ENCODE measurements at places on chromosomes 3 and 15. TPM values are rescaled to one million over a fixed set of nuclear protein-coding genes. Genes with fewer than 3 reads are reported as not detected.

DNA sequence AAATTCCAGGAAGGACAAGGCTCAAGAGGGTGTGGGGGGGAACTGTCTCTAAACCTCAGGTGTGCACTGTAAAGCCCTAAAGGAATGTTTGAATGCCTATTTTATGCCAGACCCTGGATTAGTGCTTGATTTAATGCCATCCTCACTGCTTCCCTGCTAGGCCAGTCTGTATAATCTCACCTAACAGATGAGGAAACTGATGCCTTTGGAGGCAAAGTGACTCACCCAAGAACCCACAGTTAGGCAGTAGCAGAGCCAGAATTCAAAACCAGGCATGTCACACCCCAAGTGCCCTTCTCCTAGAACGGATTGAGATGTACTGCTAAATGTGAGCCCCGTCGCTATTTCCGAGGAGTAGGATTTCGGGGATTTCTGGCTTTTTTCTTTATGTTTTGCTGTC, 7.8 kb downstream of the CAMK1 start:
- DNase-seq: no peak

DNA sequence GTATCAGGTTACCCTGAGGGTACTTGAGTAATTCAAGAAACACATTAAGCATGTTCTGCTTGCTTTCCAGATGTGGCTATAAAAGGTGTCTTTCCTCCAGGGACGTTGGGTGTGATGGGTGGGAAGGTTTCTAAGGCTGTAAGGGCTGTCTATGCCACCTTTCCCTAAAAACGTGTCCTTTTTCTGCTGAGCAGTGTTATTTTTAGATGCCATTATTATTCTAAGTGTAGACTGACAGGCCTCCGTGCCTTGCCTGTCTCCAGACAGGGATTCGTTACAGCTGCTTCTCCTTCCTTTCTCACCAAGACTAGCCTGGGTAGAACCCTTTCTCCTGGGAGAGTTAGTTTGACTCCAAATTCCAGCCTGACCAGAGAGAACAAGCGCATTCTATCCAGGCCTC, 26.8 kb upstream of the RHO start:
- DNase-seq: no peak

The MTHFS gene
- 12.1 TPM for total RNA-seq

DNA sequence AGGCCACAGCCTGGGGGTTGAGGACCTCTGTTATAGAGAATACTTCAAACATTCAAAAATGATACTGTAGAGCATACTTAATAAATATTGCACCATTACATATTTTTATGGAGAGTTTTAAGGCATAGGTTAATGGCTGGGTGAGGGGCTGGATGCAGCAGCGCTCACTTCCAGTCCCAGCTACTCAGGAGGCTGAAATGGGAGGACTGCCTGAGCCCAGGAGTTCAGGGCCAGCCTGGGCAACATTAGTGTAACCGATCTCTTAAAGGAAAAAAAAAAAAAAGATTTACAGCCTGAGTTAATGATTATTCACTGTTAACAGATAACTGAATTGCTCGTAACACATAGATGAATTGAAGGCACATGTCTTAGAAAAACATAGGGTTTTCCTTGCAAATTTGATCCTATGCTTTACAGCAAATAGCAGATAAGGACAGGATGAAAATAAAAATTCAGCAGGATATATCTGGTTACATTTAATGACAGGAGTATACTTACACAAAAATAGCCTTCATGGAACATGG, 282.9 kb downstream of the TBC1D5 start:
- DNase-seq: no peak

DNA sequence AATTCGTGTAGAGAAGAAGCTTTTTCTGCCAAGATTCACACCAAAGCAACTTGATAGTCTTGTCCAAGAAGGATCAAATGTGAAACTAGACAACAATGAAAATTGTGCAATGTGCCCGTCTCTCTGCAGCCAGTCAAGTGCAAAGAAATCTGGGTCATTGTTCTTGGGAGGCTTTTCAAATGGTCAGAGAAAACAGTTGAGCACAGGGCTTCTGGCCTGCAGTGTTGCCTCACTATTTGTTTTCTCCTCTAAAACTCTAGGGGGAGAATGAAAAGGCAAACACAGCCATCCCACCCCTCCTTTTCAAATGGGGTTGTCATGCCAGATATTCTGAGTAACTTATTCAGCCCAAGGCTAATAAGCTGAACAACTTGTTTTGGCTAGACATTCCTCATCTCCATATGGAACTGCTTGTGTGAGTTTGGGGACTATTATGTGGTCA, 417.6 kb upstream of the CDIN1 start:
- no peak for DNase-seq

The ADGRG7 gene
- not detected for total RNA-seq

GRCh38 chr15:71508081-71508682, 302.2 kb upstream of the NR2E3 start:
- DNase-seq: no peak

- DNase-seq: no peak
Observed at GRCh38 chr3:38519000-38519399, 22.9 kb downstream of the EXOG start.

The ZBTB38 gene
- total RNA-seq: 42.8 TPM

The ISLR gene
- total RNA-seq: 34.2 TPM

DNA sequence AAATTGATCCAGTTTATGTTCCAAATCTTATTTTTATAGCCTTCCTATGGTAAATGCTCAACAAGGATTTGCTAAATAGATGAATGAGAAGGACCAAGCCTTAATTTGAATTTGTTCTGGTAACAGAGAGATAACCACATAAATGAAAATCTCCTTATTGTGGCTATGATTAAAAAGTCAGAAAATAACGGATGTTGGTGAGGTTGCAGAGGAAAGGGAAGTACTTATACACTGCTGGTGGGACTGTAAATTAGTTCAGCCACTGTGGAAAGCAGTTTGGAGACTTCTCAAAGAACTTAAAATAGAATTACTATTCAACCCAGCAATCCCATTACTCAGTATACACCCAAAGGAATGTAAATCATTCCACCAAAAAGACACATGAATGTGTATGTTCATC, 26.2 kb downstream of the AAGAB start:
- DNase-seq: no peak

The REC114 gene
- not detected for total RNA-seq

DNA sequence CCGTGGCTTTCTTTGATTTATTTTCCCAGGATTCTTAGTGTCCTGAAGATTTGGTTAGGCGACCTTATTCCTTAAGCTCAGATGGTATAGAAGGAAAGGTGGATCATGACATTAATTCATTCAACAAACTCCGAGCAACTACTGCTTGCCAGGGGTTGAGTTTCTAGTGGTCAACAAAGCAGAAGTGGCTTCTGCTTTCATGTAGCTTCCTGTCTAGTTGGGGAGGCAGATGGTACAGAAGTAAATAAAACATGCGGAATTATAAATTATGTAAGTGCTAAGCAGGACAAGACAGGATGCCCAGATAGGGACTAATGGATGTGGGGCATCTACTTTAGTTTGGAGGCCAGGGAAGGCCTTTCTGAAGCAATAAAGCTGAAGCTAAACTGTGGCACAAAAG, 15.6 kb downstream of the EEFSEC start:
- DNase-seq: no peak

The WNT5A gene
- total RNA-seq: 9.8 TPM

GRCh38 chr15:74710319-74711094, 14.7 kb upstream of the EDC3 start:
- no peak for DNase-seq

GRCh38 chr3:100125161-100125938, 11.0 kb upstream of the FILIP1L start:
- no peak for DNase-seq

- DNase-seq: peak; percentile 98
Observed at GRCh38 chr3:52770496-52771333, at the start of gene NEK4. Gene NEK4, minus strand, starts transcription at chr3:52770940. Its CDS starts 194 bp downstream, at chr3:52770746.

The ZNF639 gene
- total RNA-seq: 50.4 TPM

DNA sequence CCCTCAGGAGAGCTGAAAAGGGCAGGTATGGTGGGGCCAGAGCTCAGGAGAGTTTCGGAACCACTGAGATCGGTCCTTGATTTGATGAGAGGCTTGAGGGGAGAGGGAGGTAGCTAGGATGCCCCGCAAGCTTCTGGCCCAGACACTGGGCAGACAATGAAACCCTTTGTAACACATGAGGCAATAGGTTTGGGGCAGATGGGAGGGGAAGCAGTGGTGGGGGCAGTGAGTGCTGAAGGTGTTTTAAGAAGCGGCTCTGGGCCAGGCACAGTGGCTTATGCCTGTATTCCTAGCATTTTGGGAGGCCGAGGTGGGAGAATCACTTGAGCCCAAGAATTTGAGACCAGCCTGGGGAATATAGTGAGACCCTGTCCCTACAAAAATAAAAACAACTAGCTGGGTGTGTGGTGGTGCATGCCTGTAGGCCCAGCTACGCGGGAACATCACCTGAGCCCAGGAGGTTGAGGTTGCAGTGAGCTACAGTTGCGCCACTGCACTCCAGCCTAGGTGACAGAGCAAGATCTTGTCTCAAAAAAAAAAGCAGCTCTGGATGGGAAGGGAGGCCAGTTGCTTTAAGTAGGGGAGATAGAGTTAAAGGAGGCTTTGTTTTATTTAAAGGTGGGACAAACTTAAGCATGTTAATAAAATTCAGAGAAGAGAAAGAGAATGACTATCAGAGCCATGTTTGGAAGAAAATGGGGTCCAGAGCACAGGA, 9.6 kb upstream of the SNX22 start:
- no peak for DNase-seq

The GPR62 gene
- total RNA-seq: not detected

- no peak for DNase-seq
Observed at GRCh38 chr3:16504692-16505091, 8.8 kb downstream of the RFTN1 start.

- DNase-seq: no peak
Observed at GRCh38 chr15:67862750-67863441, 23.1 kb upstream of the RNU6-1 start.

GRCh38 chr3:164679245-164679644, 399.1 kb downstream of the SI start:
- no peak for DNase-seq

The HCLS1 gene
- 501 TPM for total RNA-seq

DNA sequence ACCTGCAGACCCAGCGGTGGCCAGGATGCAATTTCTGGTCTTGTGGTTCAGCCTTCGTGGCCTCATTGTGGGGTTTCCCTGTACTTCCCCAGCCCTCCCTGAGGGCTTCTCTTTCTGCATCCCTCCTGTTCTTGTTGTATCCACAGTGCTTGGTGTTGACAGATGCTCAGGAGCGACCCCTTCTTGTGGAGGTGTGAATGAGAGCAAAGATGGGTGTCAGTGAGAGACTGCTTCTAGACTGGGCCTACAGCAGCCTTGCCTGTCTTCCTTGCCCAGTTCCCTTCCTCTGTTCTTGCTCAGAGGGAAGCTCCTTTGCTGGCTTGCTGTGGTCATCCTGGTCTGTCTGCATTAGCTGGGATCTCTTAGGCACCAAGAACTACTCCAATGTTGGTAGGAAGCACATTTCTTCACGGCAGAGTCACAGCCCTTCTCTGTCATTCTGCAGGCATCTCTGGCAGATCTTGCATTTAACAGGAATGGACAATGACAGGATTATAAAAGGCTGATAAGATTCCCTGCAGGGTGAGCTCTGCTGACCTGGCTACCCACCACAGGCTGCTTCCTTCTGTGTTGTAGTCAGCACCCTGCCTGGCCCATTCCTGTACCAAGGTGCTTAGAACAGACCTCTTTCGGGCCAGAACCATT, 317.8 kb upstream of the C2CD4B start:
- DNase-seq: no peak

The SH2D7 gene
- not detected for total RNA-seq
